ENCODE measurements at places on chromosomes 16 and 17.

DNA sequence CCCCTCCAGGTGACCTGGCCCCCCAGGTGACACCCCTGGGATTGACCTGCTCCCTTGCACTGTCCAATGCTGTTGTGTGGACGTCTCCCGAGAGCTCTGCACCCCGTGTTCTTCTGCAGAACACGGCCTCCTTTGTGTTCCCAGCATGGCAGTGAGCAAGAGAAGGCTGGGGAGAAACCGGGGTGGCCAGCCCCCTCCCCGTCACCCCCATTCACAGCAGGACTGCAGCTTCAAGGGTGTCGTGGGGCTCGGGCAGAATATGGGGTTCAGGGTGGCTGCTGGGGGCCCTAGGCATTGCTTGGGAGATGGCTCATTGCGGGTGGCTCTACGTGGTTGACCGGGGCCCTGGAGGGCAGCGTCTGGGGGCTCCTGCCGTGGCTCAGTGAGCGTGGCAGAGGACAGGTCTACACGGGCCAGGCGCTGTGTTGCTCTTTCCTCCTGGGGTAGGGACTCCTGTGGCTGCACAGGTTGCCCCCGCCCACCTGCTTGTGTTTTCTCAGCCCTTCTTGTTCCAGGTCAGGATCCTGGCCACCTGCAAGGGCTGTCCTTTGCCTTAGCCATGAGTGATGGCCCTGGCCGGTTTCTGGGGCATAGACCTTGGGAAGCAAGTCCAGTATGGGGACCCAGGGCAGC lies 12.5 kb downstream of the GSE1 start:
- DNase-seq = no peak

- DNase-seq = no peak
These were observed 22.4 kb downstream of the CPD start for GRCh38 chr17:30401097-30401496.

DNA sequence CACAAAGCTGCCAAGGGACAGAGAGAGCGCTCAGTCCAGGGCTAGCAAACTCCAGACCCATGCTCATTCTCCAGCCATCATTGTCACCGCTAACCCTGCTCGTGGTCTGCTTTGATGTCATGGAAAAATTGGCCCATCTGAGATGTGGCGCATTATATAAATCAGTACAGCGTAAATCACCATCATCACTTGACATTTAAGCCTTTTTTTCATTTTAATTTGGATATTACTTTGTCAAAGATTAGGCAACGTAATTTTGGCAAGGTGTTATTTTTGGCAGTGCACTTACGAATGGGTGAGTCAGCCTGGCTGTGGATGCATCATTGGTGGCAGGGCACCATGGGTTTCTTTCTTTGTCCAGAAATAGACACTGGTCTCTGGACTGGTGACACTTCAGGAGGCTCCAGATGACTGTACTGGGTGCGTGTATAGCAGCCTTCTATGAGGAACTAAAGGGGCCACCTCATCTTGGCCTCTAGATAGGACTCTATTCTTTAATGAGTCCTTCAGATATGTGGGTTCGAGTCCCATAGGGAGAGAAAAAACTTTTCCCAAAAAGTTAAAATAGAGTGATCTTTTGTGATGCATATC lies 166.3 kb downstream of the MSI2 start:
- no peak for DNase-seq

DNA sequence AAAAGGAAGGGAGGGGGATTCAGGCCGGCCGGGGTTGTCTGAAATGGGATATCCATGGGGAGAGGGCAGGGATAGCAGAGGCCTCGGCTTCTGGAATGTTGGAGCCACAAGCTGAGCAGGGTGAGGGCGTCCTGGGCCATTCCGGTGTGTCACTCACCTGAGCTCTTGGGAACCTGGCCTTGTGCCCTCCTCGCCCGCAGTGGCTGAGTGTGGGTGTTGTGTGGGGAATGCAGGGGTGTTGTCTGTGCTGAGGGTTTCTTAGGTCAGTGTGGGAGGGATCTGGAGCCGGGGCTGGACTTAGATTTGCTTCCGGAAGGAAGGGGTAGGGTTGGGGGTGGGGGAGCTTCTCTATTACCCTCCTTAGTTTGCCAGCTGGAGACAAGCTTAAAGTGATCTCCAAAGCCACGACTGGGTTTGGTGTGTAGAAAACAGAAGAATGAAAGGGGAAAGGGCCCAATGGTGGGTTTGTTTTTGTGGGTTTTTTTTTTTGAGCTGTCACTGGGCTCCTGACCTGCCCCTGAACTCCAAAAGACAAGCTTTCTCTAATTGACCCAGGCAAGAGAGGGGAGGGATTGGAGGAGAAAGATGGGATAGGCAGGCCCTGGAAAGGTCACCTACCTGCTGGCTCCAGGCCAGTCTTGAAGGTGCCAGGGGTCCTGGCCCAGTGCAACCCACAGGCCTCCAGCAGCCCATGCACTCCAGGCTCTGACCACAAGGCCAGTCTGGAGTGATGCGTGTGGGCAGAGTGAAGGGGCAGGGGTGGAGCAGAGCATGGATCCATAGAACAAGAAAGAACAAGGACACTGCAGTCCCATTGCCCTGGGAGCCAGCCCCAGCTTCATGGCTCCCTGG lies at the start of gene SULT1A2:
SULT1A2 (minus strand) TSS at position 211 of the 852 bp plus-strand sequence. CDS start 1,120 bp downstream, outside the sequence.
- no peak for DNase-seq

DNA sequence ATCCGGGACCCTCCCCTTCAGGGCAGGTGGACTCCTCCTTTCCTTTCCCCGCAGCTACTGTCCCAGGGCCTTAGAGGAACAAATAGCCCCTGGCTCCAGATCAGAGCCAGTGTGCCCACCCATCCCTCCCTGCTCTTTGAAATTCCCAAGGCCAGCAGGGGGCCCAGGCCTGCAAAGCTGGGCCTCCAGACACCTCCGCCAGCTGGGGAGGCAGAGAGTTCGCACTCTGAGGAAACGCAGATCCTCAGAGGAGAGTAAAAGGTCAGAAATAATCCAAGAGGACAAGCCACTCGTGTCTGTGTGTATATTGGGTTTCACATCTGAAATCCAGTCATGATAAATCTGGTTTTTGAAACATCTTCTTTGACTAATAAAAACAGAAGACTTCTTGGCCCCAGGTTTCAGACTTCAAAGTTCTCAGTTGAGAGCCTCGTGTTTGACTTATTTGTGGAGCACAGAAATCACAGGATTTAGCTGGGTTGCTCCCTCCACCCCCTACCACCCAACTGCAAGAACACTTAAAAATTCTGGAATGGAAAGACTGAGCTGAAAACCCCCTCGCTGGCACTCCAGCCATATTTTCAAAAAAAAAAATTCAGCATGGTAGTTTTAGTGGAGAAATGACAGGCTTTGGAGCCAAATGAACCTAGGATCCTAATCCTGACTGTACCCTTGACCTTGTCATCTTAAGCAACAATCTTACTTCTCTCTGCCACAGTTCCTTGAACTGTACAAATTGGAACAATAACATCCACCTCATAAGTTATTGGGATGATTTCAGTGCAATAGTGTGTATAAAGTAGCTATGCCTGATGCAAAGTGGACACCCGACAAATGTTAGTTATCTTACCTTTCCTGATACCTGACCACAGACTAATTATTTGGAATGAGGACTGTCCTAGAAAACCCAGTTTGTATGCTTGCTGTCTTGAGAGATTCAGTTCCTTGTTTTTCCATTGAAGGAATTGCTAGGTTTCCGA lies 44.5 kb upstream of the TBX2 start:
- no peak for DNase-seq

- peak; percentile 4 for DNase-seq
These were observed 12.1 kb downstream of the CFDP1 start for GRCh38 chr16:75420987-75421819.

DNA sequence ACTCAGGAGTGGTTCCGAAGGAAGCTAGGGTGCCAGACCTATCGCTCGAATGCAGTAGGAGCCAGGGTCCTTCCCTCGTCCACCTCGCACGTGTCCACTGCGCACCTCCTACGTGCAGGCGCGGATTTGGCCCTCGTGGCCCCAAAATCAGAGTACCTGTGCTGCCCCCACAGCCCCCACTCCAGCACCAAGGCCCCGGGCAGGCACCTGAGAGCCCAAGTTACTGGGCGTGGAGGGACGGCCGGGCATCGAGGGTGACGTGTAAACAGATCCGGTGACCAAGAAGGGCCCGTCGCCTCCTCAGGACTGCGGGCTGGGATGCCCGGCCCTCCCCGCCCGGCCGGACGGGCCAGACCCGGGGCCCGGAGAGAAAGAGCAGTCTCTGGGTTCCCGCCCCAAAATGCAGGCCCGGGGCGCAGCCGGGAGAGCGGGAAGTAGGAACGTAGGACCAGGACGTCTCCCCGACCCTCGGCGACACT lies 492 bp downstream of the SLC25A39 start:
- no peak for DNase-seq

DNA sequence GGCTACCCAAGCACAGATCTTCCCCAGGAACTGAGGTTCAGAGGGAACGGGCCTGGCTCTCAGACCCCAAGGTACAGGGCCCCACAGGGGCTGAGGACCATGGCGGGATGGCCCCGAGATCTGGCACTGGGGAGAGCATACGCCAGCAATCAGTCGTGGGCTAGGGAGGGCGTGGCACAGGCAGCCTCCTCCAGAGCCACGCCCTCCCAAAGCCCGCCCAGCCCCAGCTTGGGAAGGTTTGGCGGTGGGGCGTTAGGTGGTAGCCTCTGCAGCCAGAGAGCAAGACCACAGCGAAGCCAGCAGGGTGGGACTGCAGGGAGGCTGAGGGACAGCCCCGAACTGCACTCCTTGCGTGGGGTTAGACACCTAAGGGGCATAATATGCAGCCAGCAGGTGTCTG lies 11.6 kb downstream of the WNT9B start:
- DNase-seq = no peak

- no peak for DNase-seq
These were observed 6.7 kb upstream of the KRT31 start for GRCh38 chr17:41404024-41404671.

- DNase-seq = no peak
These were observed 8.3 kb downstream of the PRSS8 start for GRCh38 chr16:31127182-31127581.

DNA sequence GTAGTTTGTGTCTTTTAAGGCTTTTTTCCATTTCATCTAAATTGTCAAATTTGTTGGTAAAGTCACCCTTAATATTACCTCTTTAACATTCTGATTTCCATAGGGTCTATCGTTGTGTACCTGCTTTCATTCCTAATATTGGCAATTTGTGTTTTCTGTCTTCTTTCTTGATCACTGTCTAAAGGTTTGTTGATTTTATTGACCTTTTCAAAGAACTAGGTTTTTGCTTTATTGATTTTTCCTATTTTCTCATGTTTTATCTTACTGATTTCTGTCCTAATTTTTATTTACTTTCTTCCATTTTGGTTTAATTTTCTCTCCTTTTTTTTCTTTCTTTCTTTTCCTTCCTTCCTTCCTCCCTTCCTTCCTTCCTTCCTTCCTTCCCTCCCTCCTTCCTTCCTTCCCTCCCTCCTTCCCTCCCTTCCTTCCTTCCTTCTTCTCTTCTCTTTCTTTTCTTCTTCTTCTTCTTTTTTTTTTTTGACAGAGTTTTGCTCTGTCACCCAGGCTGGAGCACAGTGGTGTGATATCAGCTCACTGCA lies 86.3 kb downstream of the CYLD start:
- DNase-seq = no peak

- no peak for DNase-seq
These were observed 274.1 kb downstream of the CPPED1 start for GRCh38 chr16:12529582-12529981.

DNA sequence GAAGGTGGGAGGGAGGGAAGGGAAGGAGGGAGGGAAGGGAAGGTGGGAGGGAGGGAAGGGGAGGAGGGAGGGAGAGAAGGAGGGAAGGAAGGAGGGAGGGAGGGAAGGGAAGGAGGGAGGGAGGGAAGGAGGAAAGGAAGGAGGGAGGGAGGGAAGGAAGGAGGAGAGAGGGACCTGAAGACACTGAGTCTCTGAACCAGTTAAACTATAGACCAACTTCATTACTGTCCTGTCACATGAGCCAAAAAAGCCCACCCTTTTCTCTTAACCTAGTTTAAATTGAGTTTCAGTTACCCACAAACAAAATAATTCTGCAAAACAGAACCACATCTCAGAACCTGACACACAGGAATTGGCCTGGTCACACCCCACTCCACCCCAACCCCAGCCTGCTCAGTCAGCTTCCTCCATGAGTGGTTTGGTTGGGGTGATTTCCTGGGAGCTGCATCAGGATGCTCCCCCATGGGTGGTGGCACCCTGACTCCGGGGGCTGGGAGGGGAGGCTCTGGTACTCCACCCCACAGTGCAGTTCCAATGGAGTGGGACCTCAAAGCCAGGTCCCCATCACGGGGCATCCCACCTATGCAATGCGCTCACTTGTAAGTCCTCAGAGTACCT lies 4.7 kb upstream of the PRR29 start:
- DNase-seq = no peak

- DNase-seq = no peak
These were observed 62.2 kb downstream of the FBXL20 start for GRCh38 chr17:39339272-39339671.

- no peak for DNase-seq
These were observed 2.1 kb downstream of the ACE start for GRCh38 chr17:63478814-63479494.

- no peak for DNase-seq
These were observed 13.4 kb downstream of the CBFA2T3 start for GRCh38 chr16:88963583-88963982.

DNA sequence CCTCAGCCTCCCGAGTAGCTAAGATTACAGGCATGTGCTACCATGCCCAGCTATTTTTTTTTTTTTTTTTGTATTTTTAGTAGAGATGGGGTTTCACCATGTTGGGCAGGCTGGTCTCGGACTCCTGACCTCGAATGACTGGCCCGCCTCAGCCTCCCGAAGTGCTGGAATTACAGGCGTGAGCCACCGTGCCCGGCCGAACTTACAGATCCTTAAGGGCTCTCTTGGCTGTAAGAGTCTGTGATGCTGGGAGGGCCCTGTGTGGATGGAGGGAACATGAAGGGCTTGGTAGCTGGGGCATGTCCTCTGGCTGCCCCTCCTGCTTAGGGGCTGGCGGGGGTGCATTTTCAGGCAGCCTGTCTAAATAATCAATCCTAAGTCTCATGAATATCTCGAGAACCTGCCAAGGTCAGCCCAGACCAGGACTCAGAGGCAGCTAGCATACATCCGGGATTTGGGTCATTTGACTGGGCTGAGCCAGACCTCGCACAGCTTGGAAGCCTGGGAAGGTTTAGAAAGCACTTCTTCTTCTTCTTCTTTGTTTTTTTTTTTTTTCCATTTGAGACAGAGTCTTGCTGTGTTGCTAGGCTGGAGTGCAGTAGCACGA lies 17.1 kb downstream of the SPNS3 start:
- no peak for DNase-seq

- DNase-seq = no peak
These were observed 625 bp downstream of the DVL2 start for GRCh38 chr17:7233701-7234082.

GRCh38 chr16:27684047-27684446 lies 134.1 kb downstream of the KATNIP start:
- no peak for DNase-seq

DNA sequence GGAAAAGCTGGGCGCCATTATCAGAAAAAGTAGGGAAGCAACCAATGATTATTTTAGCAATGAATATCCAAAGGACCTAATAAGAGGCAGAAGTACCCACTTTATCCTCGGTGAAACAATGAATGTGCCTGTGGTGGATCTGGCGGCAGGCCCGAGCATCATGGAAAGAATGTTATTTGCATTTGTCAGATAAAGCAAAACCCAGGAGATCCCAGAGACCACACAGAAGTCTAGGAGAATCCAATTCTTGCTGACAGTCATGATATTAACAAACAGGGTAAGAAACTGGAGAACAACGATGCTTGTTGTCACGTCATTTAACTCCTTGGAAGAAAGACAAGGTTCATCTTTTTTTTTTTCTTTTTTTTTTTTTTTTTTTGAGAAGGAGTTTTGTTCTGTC lies 12.0 kb upstream of the TNRC6A start:
- DNase-seq = no peak
